ENCODE measurements at places on chromosomes 2 and 18.

GRCh38 chr2:19855542-19856431 is 46.0 kb downstream of the TTC32 start:
- peak; percentile 80 for DNase-seq

DNA sequence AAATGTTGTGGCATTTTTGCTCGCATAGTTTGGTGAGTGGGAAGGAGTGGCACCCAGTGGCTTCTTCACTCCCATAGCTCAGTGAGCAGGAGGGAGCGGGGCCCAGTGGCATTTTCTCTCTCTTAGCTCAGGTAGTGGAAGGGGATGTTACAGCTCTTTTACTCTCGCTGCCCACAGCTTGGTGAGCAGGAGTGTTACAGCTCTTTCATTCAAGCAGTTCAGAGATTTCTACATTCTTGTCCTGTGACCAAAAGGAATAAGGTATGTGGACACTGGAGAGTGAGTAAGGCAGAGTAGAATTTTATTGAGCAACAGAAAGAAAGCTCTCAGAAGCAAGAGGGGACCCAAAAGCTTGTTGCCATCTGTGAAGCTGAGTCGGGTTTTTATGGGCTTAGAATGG is 192.4 kb downstream of the SPAG16 start:
- no peak for DNase-seq

DNA sequence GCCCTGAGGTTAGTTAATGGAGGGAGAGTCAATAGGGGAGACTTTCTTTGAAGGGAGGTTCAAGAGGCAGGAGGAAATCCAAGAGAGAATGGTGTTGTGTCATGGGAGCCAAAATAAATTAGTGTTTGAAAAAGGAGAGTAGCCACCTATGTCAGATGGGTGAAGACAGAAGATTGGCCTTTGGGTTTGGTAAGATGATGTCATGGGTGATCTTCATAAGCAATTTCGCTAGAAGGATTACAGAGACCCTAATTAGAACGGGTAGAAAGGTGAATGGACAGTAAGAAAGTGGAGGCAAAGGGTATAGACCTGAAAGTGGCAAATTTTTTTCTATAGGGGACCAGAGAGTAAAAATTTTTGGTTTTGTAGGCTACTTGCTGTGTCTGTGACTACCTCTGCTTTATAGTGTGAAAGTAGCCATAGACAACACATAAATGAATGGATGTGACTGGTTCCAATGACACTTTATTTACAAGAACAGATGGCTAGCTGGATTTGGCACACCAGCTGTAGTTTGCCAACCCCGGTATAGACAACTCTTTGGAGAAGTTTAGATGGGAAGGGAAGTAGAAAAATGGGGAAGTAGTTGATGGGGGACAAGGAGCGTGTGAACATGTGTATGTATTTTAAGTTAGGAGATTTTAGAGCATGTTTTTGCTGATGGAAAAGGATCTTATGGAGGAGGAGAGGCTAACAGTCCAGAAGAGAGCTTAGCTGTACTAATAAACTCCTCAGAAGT is 9.3 kb downstream of the STAMBP start:
- peak; percentile 33 for DNase-seq

- peak; percentile 57 for DNase-seq
Observed at GRCh38 chr2:106336737-106337136, 131.5 kb downstream of the RGPD3 start.

DNA sequence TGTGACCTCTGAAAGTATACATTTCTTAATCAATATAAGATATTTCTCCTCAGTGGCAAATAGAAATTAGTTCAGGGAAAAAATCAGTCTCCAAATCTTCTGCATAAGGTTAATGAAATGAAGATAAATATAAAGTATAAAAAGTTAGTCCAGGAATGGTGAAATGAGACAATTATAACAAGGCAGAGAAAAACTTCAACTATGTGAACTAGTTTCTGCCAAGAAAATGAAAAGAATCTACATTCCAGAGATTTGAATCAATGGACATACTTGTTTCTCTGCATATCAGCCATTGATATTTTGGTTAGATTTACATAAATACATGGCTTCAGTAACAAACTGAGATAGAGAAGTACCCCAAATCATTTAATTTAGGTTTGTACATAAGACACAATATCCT is 249.0 kb downstream of the EXOC6B start:
- DNase-seq, result peak; percentile 29

DNA sequence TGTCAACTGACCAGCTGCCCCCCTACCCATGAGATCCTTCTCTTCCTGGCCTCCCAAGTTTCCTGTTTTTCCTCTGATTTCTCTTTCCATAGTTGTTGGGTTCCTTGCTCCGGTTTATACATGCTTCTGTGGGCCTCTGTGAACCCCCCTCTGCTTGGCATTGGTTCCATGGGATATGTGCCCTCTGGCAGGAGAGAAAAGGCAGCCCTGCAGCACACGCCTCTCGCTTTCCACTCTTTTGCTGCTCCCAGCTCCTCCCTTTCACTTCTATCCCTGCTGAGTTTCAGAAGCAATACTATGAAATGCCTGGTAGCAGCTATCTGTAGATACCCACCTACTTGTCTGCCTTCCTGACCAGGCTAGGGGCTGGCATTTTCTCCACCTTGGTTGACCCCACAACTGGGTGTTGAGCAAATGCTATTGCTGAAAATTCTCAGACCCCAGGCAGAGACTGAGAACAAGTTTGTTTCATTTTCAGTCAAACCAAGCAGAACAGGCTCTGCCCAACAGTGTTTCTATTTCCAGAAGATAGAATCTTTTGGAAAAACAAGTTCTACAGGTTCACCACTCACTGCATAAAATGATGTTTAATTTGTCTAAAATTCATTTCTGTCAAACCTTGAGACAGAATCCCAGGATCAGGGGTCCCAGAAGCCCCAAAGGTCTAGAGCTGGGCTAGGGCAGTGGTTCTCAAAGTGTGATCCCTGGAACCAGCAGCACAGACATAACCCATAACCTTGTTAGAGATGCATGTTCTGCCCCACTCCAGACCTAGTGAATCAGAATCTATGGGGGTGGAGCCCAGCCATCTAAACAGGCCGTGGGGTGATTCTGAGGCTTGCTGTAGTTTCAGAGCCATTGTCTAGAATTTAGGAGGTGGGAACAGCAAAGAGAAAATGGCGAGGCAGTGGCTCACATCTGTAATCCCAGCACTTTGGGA is 13.4 kb downstream of the CAPG start:
- peak; percentile 46 for DNase-seq

GRCh38 chr2:24597181-24597870 is 106.3 kb downstream of the NCOA1 start:
- no peak for DNase-seq

DNA sequence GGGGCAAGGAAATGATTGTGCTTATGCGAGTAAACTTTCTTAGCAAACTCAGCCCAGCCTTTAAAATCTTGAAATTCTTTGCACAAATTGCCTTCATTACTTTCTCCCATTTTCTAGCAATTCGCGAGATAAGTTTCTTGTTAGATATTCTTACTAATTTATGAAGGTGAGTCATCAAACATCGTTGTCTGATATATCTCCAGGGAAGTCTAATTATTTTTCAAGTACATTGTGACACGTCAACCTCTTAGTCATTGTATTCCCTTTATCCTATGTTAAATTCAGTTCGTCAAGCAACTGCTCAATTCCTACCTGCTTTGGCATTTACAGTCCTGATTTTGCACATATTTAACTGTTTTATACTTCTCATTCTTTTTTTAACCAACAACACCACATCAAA is 854.5 kb upstream of the CRIM1 start:
- DNase-seq, result no peak

- DNase-seq, result peak; percentile 42
Observed at GRCh38 chr2:149098701-149099100, 60.2 kb downstream of the LYPD6B start.

DNA sequence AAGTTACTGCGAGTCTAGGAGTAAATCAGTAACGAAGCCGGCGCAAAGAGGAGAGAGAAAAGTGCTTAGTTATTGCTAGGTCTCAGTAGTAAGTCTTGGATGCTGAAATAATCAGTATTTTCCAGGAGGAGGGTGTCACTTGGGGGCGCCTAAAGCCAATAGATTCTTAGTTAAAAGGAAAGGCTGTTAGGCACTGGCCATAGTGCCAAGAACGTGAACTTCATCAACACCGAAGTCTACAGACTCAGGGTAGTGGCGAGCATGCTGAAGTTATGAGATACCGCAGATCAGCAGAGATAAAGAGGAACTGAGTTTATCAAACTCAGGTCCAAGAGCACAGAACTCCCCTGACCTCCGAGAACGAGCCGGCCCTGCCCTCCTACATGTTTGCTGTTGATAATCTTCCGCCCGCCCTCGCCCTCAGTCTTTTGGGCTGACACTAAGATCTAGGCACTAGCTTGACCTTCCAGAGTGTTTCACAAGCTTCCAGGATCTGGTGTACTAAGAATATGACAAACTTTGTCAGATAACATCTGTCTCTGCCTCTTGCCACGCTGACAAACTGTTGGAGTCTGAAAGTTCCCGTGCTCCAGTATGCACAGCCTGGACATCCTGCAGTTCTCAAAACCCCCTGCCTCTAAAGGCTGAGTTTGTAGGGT is 49.2 kb downstream of the CYB5A start:
- DNase-seq, result peak; percentile 11

DNA sequence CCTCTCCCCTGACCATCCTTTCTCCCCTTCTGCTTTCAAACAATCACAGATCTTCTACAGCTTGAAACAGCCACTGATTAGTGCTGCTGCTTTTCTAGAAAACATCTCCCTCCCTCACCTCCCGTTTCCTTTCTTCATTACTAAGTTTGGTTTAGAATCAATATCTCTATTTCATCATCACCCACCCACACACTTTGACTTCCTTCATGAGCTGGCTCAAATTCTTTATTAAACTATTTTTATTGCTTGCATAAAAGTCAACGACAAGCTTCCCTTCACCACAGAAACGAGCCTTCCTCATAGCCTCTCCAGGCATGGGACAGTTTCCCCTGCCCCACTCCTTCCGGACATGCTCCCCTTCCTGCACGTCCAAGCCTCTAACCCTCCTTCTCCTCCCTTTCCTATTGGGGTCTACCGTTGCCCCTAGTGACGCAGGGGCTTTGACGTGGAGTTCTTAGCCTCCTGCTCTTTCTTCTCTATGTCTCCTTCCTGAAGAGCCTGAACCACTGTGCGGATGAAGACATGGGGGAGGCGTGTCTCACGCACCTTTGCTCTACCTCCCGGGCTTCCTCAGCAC is 172.0 kb downstream of the AFF3 start:
- DNase-seq, result no peak

DNA sequence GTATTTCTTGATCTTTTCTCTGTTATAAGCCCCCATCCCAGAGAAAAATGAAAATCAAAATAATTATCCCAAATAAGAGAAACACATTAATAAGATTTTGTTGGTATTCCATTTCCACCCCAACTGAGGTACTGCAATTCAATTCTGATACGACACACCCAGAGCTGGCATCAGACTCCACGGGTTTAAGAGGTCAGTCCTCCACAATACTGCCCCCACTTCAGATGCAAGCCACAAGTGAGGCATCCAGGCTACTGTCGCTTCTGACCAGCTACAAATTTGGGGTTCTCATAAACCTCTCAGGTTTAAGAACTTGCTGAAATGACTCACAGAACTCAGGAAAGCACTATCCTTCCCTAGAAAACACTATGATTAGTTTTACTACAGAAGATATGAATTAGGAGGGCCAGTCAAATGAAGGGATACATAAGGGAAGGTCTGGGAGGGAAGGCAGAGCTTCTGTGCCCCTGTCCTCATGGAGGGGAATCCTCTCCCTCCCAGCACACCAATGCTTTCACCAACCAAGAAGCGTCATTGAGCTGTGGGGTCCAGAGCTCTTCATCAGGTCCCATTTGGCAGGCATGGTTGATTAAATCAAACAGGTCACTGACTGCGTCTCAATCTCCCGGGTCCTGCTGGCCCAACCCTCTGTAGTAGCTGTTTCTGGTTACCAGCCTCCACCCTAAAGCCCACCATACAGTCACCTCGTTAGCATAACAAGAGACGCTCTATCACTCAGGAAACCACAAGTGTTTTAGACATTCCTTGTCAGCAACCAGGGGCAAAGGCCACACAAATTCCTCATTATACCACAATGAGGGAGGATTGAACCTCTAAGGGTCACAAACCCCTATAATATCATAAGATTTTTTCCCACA is 46.2 kb downstream of the IWS1 start:
- DNase-seq, result no peak

DNA sequence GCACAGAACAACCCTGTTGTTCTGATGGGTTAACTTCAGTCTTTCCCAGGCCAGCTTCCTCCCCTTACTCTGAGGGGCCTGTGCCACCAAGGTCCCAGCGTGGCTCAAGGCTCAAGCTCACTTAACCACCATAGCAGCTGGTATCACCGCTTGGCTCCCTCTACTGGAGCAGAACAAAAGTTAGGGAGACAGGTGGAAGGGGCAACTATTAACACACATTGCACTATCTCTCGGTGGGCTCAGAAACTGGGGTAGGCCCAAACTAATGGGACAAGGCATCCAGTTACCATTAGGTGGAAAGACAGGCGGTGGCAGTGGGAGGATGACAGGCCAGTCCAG is 88.7 kb upstream of the ATL2 start:
- no peak for DNase-seq

All from muscle of leg (tissue), 16 donors.